Stimulated activated CD4-positive, alpha-beta T cell treated with anti-CD3 and anti-CD28 coated beads, Interleukin-15, amount 100 ng/mL, for 24 hours (primary cell): ENCODE measurements at places on chromosomes 4 and X.

DNA sequence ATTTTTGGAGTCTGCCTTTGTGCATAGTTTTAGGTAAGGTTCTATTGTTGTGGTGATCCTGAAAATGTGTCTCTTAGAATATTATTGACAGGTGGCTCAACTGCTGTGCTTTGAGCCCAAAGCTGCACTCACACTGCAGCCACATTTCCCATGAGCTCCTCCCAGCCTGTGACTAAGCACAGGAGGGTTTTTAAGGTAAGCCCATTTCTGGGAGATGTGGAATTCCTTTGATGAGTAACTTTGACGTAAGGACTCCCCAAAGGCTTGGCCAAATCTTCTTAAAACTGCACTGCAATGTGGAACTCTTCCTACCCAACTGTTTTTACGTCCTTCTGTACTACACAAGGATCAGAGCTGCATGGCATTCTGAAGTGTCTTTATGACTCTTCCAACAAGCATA is 20.0 kb upstream of the TMPRSS11A start:
- no peak for DNase-seq

DNA sequence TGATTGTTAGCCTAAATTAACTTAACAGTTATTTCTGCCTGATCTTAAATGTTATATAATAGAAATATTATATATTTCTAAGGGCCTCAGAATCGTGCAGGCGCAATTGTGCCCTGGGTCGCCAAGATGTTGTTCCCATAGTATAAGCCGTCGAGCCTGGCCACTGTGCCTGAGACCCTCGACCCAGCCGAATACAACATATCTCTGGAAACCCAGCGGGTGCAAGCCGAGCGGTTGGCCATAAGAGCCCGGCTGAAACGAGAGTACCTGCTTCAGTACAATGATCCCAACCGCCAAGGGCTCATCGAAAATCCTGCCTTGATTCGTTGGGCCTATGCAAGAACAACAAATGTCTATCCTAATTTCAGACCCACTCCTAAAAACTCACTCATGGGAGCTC is 549.8 kb downstream of the KCTD8 start:
- DNase-seq: no peak

DNA sequence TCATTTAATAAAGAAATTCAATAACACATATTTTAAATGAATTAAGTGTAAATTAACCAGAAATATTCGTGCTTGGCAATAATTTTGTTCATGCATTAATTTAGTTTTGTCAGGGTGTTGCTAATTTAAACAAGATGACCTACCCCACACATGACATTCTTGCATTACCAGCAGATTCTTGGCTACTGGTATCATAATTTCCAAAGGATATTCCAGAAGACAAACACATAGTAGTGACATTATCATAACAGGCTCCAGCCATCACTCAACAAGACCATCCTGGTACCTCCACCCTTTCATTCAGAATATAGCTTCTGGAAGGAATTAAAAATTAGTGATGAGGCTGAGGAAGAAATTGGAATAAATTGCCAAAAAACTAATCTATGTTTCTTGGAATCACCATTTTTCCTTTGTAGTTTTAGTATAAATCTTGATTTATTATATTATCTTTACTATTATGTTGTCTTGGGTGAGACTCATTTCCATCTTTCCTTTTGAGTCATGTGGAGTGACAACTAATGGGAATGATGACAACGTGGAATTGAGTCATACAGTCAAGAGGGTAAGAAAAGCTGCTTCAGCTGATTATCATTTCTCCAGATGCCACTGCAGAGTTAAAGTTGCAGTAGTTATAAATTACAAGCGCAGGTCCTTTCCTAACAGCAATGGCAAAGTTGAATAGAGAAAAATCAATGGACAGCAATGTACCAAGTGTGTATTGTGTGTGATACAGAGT is 30.9 kb upstream of the HHIP start:
- no peak for DNase-seq

DNA sequence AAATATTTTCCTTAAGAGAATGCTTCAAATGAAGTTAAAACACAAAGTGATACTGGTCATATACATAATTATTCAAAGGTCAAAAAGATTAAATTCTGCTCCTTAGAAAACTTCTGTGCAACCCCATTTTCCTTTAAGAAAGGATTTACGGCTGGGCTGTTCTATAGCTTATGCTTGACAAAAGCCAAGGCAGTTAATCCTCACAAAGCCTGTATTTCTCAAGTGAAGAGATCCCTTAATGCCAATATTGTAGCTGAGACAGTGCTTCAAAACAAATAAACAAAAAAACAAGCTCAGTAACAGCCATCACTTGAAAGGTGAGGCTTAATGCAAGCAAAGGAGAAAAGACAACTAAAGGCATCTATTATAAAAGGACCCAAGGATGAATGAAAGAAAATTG is 42.5 kb downstream of the BTC start:
- no peak for DNase-seq

DNA sequence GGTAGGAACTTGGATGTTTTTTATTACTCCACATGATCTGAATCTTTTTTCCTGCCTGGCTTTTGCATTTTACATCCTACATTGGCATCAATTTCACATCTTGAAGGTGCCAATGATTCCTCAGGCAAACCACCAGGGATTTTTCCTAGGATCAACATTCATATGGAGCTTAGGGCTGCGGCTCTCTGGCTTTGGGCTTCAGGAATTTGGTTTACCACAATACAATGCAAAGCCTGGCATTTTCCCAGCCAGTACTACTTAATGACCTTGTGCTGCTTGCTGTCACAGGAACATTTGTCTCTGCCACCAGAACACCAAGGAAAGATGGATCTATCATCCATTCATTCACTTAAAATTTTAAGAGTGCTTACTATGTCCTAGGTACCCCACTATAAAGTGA is 180.7 kb downstream of the PDGFC start:
- DNase-seq: no peak

DNA sequence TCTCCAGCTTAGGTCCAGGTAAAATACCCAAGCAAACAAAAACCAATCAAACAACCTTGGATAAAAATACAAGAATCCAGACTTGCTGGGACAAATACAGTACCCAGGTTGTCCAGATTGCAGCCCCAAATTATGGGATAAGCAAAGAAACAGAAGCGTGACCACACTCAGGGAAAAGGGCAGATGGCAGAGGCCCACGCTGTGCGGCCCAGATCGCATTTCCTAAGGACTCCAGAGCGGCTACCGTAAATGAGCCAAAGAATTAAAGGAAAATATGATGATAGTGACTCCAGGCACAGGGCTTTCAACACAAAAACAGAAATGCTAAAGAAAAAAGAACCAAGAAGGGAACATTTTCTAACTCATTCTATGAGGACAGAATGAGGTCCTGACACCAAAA is 50.3 kb downstream of the FGFRL1 start:
- no peak for DNase-seq
